ENCODE measurements at places on chromosomes 13 and 19.

- no peak for DNase-seq
Measured at GRCh38 chr19:49427855-49428546, 2.8 kb downstream of the GFY start.

GRCh38 chr13:54563286-54563685 lies 1534.7 kb downstream of the OLFM4 start:
- DNase-seq: no peak

- DNase-seq: no peak
Measured at GRCh38 chr19:45470762-45471081, 2.9 kb downstream of the FOSB start.

DNA sequence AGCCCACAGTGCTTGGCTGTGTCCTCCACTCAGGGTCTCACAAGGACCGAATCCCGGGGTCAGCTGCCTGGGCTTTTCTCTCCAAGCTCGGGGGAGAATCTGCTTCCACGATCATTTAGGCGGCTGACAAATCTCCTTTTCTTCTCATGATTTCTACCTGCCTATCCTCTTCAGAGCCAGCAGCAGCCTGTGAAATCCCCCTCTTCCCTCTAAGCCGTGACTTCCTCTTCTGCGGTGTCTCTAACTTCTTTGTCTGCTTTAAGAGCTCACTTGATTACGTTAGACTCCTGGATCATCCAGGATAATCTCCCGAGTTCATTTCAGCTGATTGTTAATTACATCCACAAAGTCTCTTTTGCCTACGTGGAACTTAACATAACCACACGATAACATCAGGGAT lies 22.5 kb upstream of the ZNF845 start:
- no peak for DNase-seq

DNA sequence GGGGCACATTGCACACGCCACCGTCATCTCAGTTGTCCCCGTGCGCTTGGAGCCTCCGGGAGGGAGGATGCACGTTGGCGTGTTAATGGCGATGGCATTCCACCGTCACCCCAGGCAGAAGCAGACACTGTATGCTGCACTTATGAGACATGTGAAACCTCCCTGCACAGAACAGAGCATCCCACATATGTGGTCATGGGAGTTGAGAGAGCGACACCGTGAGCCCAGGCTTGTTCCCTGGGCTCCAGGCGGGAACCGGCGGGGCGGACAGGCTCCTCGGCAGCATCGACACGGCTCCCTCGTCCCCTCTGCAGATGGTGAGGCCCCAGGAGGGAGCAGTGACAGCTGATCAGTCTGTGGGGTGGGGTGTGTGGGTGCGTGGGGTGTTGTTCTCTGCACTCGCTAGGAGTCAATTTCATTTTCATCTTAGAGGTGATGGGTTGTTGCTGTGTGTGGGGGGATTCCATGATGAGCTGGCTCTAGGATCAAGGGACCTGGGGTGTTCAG lies 40.4 kb downstream of the CRTC1 start:
- DNase-seq: no peak

DNA sequence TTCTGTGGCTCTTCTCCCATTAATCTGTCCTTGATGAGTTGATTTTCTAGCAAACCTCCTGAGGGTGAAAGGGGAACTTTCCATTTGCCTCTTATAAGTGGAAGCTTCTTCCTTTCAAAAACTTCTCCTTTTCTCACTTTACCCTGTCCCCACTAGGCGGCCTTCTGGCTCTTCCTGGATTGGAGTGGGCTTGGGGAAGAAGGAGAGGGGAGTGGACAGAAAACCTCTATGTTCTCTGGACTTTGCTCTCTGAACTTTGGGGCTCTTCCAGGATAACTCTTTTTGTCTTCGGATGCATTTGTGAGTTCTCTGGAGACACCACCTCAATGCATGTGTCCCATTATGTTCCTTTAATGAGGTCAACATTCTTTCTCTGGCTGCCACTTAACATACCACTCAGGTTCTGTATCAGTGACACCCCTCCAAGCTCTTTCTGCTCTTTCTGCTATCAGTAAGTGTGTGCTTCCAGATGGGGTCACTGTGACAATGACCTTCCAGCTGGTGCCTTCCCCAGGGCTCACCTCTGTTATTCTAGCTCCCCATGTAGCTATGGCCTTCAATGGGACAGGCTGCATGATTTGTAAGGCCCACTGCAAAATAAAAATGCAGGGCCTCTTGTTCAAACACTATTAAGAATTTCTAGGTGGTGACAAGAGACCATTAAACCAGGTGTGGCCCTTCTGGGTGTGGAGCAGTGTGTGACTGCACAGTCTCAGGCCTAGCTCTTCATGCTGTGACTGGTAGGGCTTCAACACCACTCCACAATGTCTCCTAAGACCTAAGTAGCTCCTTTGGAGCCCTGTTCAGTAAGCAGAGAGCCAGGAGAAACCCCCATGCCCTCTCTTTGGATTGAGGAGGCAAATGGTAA lies 389.2 kb downstream of the EFNB2 start:
- no peak for DNase-seq

DNA sequence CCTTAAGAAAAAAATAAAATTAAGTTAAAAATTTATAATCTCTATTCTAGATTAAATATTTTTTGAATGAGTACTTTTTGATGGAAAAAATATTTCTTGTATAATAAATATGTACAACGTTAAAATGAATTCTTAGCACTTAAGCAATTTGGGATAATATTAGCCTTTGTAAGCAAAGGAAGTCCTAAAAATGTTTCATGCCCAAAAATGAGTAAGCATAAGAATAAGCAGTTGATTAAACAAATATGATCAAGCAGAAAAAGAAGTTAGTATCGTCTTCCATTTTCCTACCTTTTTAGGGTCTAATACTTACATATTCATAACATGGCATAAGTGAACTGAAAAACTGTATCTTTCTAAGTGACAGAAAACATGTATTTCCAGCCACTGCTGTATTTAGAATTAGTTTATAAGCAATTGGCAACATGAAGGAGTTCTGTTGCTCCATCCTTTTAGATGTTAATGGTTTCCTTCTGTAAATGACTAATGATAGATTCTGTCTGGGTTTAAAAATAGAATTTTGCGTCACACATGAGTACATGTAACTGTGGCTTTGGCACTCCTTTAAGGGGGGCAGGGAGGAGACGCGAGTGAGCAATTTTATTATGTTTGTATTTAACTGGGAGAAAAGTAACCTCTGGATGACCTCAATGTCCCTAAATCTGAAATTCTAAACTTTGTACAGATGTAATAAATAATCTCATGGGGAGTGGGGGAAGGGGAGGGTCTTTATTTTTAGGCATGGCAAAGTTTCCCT lies 237.4 kb downstream of the RGCC start:
- DNase-seq: no peak

DNA sequence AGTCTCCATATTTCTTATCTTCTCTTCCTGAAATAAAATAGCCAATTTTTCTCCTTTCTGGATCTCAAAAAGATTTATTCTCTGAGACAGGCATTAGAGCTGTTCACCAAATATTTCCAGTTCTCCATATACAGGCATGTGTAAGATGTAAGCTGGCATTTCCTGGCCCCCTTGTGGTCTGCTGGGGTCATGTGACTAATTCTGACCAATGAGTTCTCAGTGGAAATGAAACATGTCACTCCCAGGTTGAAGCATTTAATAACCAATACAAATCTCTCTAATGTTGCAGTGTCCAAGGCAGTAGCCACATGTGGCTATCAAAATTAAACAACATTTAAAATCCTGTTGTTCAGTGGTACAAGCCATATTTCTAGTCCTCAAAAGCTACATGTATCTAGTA lies 14.8 kb upstream of the CACNA1A start:
- DNase-seq: no peak

DNA sequence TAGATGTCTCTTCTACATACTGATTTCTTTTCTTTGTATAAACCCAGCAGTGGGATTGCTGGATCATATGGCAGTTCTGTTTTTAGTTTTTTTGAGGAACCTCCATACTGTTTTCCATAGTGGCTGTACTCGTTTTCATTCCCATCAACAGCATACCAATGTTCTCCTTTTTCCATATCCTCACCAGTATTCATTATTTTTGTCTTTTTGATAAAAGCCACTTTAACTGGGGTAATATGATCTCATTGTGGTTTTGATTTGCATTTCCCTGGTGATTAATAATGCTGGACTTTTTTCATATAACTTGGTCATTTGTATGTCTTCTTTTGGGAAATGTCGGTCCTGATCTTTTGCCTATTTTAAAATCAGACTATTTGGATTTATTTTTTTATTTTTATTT lies 108.5 kb downstream of the PAN3 start:
- no peak for DNase-seq

DNA sequence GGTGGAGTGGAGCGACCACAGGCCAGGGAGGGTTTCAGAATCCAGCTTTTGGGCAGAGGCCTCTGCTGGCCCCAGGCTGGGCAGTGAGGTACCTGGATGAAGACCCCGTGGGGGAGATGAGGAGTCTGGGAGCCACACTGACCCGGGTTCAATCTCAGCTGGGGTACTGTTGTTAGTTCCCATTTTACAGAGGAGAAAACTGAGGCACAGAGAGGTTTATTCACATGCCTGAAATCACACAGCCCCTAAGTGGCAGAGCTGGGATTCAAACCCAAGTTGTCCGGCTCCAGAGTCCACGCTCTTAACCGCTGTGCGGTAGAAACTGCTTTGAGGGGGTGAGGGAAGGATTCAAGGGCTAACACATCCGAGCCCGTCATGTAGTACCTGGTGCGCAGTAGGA lies 45.0 kb downstream of the MYH14 start:
- no peak for DNase-seq

GRCh38 chr19:50512112-50512998 lies 1.4 kb downstream of the ASPDH start:
- no peak for DNase-seq

DNA sequence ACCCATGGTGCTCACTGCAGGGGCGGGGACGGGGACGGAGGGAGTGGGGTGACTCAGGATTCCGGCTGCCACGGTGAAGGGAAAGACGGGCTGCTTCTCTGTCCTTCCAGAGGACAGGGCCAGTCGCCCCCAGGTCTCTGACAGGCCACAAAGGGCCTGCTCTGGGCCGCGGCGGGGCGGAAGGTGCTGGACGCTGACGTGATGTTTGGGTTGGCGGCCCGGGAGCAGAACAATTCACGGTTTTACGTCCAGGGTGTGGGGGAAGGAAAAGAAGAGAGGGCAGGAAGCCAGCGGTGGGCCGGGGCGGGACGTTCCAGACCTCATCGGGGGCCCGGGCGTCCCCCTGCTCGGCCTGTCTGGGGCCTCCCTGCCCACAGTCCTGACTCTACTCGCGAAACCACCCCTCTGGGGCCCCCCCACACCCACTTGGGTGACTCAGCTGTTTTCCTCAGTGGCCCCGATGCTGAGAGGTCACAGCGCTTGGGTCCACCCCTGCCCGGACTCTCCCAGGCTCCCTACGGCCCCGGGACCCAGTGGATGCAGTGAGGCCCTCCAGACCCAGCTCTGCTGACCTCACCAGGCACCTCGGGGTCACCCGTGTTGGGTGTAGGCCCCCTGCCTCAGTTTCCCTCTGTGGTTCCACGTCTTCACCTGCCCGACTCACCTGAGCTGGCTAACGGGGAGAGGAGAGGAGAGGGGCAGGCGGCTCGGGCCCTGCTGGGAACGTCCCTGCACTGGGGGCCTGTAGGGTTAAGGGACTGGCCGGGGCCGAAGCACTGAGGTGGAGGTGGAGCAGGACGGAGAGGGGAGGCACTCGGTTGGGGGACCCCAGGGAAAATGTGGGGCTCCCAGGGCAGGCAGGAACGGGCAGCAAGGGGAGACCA lies 29.2 kb downstream of the PIP5K1C start:
- DNase-seq: no peak

- no peak for DNase-seq
Measured at GRCh38 chr13:101594936-101595335, 142.5 kb downstream of the ITGBL1 start.

GRCh38 chr19:18939922-18940768 lies 872 bp downstream of the HOMER3 start:
- no peak for DNase-seq

DNA sequence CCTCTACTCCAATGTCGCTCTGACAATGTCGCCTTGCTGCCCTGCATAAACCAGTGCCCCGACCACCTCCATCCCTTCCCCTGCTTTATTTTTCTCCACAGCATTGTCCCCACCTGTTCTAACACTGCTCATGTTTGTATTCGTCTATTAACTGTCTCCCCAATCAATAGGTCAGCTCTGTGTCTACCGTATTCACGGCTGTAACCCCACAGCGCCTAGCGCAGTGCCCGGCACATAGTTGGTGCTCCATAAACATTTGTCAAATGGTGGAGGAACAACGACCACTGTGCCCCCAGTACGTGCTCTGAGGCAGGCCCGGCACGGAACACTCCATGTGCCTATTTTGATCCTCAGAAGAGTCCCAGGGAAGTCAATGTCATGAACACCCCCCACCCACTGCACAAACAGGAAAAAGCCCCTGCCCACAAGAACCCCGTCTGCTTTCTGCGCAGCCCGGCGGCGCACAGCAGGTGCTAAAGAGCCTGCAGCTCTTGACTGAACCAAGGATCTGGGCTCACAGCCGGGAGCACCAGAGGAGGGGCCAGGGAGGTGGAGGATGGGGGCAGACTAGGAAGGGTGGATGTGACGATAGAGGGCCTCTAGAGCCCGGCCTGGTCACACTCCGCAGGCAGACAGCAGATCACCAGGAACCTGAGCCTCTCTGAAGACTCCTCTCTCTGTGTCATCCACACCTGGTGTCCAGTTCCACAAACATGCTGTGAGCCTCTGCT lies 1.8 kb upstream of the CEACAM16 start:
- no peak for DNase-seq

DNA sequence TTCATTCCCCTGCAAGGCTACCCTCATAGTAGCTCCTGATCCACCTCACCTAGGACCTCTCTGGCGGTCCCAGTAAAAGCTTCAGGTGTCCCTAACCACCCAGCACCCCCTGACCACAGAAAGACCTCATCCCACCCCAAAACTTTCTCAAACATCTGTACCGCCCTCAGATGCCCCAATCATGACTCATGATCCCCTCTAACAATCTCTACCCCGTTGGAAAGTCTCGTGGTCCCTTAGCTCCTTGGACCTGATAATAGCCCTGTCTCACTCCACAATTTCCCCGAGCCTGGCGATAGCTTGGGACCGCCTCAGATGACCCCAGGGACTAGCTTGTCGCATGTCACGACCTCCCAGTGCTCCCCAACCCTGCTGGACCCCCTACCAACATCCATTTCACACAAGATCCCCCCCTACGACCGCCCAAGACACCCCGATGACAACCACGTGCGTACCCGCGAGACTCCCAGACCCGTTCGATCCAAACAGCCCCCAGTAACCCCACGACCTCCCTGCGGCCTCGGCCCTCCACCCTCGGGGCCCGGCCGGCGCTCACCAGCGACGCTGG lies 450 bp downstream of the NDUFA11 start:
- no peak for DNase-seq

- no peak for DNase-seq
Measured at GRCh38 chr13:35630551-35631275, 154.2 kb upstream of the MAB21L1 start.

GRCh38 chr19:17234911-17235299 lies 8.9 kb downstream of the OCEL1 start:
- DNase-seq: no peak

DNA sequence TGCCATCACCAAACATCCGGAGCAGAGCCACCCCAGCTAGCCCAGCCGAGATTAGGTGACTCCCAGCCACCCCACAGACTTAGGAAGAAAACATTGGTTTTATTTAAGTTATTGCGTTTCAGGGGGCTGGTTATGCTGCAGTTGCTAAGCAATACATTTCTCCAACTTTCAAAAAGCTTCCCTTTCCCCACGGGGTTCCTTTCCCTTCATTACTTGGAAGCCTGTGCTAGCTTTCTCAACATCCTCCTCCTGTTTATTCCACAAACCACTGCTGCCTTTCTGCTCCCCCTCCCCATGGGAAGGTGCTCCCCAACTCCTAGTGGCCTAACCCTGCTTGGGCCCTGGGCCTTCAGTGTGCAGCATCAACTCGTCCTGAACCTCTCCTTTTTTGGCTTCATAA lies 52.6 kb downstream of the CDADC1 start:
- no peak for DNase-seq
